ENCODE measurements at places on chromosomes 1 and 21.

GRCh38 chr1:117093870-117094621 lies 27.5 kb downstream of the TRIM45 start:
- DNase-seq, result no peak

DNA sequence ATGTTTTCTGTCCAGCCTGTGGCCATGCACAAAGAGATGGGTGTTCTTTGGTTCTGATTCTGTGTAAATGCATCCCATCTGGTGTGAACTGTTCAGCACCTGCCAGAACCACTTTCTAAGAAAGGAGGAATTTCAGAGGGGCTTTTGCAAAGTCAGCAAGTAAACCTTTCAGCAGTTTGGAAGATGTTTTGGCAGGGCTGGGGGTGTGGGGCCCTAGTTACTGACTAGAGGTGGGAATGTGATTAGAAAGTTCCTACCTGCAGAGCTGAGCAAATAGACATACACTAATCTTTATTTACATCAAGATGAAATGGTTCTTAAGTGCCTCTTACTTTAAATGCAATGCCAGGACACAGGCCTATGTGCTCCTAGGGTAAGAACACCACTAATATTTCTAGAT lies 378.1 kb upstream of the USP24 start:
- no peak for DNase-seq

DNA sequence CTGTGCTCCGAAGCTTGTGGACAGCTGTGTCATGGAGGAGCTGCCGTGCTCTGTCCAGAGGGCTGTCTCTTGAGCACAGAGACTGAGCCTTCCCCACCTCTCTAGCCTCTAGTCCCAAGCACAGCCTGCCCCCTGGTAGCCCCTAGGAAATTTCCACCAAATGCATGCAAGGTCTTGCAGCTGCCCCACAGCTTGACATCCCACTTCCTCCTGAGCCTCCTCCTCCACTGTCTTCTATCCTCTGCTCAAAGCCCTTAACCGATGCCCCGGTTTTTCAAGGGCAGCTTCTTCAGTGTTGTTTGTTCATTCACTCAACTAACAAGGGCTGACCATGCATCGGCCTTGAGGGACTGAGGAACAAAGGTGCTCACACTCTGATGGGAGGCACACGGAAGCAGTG lies 20.6 kb upstream of the PROK1 start:
- no peak for DNase-seq

DNA sequence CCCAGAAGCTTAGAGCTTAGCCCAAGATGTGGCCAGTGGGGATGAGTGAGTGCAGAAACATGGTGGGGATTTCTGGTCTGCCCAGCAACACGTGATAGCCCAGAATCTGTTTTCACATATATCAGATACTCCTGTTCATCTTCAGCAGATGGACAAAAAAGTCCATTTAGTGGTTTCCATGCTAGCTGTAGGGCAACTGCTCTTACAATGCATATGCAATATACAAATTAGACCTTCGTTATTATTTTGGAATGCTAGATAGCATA lies 96.9 kb upstream of the SGIP1 start:
- DNase-seq, result no peak

DNA sequence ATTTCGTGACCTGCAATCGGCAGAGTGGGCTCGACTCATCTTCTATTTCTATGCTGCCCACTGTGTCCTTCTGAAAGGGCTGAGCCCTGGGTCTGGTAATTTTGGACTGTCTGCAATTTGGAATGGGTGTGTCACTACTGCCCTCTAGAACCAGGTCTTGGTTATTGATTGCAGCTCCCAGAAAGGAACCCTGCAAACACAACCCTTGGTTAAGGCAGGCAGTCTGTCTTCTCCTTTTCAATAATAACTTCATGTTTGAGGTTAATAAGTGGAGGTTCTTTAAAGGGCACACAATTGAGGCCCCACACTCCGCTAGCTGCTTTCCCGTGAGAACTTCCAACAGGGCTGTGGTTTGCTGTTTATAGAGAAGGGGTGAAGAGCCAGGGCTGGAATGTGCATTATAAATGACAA lies 79.9 kb upstream of the LYST start:
- no peak for DNase-seq
